ENCODE measurements at places on chromosomes 4 and X.

GRCh38 chrX:135345107-135345589 is 35.9 kb downstream of the ETDC start:
- no peak for DNase-seq

GRCh38 chr4:25921922-25922321 is 7.9 kb downstream of the SMIM20 start:
- no peak for DNase-seq

- DNase-seq, result no peak
Measured at GRCh38 chrX:105265093-105265492, 44.6 kb upstream of the TEX13A start.

DNA sequence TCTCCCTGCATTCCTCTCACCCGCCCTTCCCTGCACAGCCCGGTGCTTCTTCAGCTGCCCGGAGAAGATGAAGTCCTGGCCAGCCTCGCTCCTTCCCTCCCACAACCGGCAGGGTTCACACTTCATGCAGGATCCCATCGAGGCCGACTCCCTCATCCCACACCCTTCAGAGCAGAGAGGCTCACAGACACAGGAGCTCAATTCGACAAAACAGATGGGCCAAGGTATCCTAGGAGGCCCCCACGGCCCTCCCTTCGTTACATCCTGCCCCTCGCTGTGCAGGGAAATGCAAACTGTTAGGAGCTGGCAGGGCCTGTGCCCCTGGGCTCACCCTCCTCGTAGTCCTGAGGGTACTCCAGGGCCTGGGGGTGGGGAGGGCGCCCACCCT is 238.1 kb downstream of the DHRSX start:
- DNase-seq, result no peak

- DNase-seq, result no peak
Measured at GRCh38 chr4:175421506-175421905, 390.6 kb downstream of the GPM6A start.

- no peak for DNase-seq
Measured at GRCh38 chrX:20205927-20206708, 60.6 kb downstream of the RPS6KA3 start.

DNA sequence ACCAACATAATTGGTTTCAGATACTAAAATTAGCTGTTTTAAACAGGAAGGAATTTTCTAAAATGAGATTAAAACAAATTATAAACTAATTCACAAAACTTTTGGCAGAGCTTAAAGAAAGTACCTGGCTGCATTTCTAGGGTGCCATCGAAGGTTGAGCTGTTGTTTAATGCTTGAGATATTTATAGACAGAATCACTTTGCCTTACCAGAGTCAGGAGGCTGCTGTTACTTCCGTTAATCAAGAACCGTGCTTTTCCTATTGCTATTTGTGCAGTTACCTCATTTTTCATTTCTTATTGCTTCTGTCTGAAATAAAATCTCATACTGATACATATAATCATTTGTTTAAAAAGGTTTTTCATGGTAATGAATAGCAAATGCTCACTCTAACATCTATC is 242.9 kb downstream of the TECRL start:
- no peak for DNase-seq

DNA sequence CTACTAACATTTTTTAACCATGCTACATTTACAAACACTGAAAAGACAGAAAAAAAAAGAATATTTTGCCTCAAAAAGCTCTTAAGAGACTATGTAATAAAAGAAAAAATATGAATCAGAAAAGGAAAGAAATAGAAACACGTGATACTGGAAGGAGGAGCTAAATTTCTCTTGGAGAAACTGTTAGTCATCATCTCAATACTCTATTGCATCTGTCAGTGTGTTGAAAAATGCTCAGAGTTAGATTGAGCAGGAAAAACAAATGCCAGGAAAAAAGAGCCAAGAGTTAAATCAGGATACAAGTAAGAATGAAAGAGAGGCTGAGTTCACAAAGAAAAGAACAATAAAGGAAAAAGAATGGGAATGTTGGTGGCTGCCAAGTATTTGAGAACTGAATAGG is 2.6 kb downstream of the RAB28 start:
- no peak for DNase-seq

- no peak for DNase-seq
Measured at GRCh38 chr4:76178296-76178695, 30.1 kb upstream of the NUP54 start.

GRCh38 chr4:10760086-10760485 is 75.5 kb upstream of the CLNK start:
- no peak for DNase-seq

GRCh38 chr4:108165586-108165985 is 3.1 kb downstream of the LEF1 start:
- DNase-seq, result no peak

DNA sequence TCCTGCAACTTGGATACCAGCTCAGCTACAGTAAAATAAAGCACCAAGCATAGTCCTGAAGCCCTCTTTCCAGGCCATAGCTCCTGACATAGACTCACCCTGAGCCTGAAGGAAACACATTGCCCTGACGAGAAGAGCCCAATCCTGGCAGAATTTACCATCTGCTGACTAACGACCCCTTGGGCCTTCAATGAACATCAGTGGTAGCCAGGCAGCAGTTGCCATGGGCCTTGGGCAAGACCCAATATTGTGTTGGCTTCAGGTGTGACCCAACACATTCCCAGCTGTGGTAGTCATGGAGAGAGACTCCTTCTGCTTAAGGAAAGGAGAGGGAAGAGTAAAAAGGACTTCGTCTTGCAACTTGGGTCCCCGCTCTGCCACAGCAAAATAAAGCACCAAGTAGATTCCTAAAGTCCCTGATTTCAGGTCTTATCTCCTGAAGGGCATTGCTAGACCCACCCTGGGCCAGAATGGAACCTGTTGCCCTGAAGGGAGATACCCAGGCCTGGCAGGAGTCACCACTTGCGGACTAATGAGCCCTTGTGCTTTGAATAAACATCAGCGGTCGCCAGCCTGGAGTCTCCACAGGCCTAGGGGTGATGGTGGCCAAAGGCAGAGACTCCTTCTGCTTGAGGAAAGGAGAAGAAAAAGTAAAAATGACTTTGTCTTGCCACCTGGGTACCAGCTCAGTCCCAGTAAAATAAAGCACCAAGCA is 902.6 kb downstream of the C4orf33 start:
- no peak for DNase-seq

DNA sequence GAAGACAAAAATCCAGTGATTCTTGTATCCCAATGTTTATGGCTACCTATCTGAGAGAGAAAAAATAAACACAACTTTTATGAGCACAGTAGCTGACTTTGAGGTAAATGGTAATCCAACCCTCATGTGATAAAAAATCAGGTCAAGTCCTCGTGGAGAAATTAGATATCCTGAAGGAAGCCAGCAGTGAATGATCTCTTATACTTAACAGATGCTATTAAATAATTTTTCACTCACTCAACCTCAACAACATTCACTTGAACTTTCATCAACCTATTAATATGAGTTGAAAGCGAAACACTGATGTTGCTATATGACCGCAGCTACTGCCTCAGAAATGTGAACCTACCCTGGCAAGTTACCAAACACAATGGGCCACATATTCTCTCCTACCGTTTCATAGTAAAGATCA is 105.4 kb downstream of the GPC3 start:
- no peak for DNase-seq

DNA sequence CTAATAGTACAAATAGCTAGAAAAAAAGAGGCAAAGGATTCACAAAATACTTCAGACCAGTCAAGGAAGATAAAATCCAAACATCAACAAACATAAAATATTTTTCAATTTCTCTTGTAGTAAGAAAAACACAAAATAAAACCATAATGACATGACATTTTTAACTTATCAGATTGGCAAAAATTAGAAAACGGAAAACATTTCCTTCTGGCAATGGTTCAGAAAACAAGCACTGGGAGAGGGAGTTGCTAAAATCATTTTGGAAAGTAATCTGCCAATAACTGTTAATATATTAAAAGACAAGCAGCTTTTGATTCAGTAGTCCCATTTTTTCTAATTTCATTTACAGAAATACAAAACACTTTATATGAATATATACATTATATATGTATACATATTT is 26.1 kb downstream of the TKTL2 start:
- DNase-seq, result no peak

- DNase-seq, result no peak
Measured at GRCh38 chr4:140242357-140243277, 88.6 kb upstream of the MAML3 start.

DNA sequence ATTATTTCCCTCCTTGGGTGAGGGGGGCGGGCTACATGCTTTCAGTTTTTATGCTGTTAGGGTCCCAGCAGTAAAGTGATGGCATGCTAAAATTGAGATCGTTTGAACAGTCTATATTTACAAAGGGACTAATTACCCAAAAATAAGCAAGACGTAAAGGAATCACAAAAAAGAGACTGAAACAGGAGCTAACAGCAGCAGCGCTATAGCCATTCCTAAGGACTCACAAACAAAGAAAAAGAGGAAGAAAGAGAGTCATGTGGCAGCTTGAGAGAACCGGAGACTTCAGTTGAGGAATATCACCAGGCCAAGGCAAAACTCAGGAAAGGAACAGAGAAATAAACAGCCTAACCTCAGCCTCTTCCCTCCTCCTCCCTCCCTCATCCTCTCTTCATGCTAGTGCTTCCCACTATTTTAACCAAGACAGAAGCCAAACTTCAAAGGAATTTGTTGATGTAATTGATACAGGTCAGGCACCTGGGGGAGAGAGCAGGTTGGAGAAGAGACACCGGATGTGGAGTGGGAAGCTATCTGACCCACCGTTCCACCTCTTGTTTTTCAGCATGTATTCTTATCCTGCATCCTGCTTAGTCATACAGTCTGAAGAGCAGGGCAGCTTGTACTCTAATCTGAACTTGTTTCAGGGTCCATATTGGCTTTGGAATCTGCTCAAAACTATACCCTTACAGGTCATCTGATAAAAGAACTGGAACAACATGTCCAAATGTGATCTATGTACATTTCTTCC is 383.7 kb downstream of the NAF1 start:
- no peak for DNase-seq

DNA sequence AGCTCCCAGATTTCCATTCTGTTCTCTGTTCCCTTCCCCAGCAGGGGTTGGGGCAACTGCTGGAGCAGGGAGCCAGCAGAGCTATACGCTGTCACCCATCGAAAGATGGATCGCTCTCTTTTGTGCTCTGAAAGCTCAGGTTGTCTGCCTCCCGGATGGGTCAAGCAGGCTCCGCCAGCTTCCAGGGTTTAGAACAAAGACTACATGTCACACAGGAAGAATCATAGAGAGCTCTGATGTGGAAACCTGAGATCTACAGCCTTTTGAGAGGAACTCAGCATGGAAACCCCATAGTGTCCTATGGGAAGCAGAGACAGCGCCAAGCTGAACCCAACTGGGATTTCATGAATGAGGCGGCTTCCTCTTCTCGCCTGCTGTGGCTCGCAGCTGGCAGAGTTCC is 205.4 kb downstream of the HS3ST1 start:
- DNase-seq, result no peak

DNA sequence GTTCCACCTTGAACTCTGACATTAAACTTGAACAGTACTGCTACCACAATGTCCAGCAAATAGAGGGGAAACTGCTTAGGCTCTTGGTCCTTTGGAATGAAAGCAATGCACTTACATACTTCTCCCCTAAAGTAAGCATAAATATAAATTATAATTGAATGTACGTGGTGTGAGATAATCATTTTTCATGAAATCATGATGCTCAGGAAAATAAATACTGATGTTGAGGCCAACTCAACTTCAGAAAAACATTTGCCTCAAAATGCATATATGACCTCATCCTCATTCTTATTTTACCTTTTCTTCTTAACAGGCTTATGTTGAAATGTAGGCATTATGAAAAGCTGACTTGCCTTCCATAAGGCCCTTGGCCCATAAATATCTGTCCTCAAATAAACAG is 166.3 kb downstream of the KDR start:
- no peak for DNase-seq

DNA sequence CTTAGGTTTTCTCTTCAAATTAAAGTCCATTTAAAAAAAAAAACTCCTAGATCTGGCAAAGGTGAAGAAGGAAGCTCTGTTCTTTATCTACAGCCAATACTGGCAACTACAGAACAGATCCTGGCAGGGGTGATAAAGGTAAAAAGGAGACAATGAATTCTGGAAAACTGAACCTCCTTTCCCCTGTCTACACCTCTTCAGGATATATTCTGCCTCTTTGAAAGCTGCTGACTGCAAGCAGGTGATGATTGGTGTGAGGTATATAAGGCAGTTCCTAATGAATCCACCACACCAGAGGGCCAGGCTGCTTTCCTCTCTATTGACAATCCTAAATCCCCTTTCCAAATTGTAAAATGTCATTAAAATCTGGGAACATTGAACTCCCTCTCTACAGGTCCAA is 370.1 kb downstream of the PPP3CA start:
- no peak for DNase-seq

DNA sequence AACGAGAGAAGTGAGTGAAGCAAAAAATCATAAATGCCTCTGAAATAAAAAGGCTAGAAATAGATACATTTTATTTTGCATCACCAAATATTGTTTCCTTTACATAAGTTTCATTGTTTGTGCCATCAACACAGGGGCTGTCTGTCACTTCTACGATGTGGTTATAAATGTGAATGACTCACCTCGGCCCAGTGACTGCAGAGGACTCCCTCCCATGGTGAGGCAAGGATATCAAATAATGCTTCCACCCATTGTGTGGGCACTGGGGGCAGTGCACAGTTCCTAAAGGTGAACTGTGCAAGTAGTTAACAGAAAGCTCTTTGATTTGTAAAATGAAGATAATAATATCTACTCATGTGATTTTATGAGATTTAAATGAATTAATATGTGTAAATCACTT is 230.3 kb upstream of the NEIL3 start:
- no peak for DNase-seq

DNA sequence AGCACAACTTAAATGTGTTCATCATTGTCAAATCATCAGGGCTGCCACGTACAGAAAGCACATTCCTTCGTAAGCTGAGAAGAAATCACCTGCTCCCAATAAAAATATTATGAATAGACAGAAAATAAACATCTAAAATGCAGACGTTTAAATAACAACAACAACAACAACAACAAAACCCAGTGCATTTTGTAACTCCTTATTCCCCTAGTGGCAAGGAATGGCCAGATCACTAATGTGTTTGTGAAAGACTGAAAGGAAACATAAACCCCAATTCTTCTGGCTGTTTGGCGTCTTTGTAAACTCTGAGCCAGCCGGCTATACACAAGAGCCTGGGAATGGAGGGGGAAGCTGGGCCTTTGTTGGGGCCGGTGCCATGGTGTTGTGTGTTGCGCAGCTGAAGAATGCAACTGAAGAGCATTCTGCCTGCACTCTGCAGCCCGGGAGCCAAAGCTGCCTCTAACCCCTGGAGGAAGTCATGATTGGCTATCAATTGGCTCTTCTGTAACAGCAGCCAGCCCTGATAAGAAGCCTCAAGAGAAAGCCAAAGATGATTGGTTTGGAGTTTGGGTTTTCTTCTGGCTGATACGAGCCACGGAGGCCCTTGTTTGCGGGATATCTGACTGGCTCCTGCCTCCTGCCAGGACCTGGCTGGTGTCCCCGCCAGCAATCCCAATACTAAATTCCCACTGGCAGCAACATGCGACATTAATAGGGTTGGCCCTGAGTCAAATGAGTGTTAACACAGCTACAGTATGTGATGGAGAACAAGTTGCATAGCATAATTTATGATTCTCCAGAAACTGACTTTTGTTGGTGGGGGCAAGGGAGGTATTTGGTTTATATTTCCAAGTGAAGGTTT is 89.7 kb upstream of the TFDP3 start:
- no peak for DNase-seq

GRCh38 chr4:113559947-113560346 is 201.6 kb downstream of the CAMK2D start:
- DNase-seq, result no peak

All from stimulated activated CD4-positive, alpha-beta T cell treated with anti-CD3 and anti-CD28 coated beads, Interleukin-4, amount 100 ng/mL, for 4 hours (primary cell).